ENCODE measurements at places on chromosomes 16 and 17.

DNA sequence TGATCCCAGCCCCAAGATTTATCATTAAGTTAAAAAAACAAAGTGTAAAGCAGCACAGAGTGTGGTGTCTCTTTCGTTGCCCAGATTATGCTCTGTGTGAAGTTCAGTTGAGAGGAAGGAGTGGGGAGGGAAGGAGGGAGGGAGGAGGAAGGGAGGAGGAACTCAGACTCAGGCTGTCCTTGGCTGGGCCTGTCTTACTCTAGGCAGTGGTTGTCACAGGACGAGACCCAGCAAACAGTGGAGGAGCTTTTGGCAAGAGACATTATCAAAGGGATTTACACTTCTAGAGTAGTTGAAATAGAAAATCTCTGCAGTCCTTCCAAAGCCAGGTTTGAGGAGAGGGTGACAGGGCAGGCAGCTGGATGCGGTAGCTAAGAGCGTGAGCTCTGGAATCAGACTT lies 27.8 kb downstream of the KNOP1 start:
- no peak for DNase-seq

DNA sequence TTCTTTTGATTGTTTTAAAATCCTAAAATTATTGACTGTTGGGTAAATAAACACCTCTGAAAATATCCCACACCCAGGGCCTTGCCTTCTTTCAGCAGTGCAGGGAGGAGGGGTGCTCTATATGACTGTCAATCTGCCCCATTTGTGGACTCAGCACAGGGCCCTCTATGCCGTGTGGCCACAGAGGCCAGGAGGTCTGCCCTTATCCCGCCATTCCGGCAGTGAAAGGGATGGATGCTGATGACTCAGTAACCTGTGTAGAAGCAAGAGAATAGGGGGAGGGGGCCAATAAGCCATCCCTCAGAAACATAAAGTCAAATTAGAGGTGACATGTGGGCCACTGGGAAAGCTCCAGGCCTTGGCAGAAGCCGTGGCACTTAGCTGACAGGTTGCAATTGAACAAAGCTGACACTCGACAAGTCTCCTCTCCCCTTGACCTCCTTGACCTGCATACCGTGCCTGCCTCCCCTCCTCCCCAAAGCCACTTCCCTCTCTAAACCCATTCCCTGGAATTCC lies 281.4 kb upstream of the DYNLRB2 start:
- DNase-seq, result no peak

GRCh38 chr16:62709794-62710193 lies 673.6 kb upstream of the CDH8 start:
- DNase-seq, result no peak

DNA sequence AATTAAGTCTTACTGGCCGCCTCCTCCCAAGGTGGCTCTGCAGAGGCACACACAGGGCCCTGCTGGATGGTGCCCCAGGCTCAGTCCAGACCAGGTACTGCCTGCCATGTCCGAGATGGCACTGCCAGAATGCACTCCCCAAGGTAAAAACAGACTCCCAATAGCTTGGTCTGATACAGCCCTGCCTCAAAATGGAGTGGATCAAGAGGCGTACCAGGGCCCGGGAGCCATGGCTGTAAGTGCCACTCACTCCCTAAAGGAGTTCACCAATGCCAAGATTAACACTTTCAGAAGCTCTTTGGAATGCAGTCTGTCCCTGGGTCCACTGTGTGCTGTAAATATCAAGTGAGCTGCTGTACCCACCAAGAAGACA lies 576 bp upstream of the MYO18A start:
- no peak for DNase-seq

DNA sequence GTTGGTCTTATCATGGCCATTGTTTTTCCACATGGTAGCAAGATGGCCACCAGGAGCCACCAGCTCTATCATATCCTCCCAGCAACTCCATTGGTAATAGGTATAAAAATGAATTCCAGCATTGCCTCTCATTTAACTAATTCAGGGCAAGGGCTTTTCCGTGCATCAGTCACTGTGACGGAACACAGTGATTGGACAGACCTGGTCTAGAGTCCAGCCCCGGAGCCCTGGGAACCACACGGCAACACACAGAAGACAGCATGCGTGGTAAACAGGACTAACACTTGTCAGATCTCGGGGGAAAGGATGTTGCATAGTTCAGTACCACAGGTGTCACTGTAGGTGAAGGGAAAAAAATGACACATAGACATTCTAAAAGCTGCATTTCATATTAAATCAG lies 638.0 kb upstream of the RBFOX1 start:
- no peak for DNase-seq

GRCh38 chr17:68511254-68511670 lies 968 bp upstream of the PRKAR1A start:
- no peak for DNase-seq

DNA sequence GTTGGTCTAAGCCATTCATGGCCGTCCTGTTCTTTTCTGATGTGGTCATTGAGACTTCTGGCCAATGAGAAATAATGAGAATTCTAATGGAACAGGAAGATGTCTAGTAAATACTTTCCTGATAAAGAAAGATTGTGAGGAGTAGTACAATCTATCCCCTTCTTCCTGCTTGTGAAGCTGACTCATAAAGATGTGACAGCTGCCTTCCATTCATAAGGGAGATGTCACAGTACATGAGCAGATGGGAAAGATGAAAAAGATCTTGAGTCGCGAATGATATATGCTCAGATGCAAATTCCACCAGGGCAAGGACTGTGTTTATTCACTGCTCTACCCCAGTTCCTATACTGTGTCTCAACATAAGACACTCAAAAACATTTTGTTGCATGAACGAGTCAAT lies 111.7 kb upstream of the FOXF1 start:
- no peak for DNase-seq

GRCh38 chr17:72284806-72285205 lies 164.0 kb downstream of the SOX9 start:
- no peak for DNase-seq

DNA sequence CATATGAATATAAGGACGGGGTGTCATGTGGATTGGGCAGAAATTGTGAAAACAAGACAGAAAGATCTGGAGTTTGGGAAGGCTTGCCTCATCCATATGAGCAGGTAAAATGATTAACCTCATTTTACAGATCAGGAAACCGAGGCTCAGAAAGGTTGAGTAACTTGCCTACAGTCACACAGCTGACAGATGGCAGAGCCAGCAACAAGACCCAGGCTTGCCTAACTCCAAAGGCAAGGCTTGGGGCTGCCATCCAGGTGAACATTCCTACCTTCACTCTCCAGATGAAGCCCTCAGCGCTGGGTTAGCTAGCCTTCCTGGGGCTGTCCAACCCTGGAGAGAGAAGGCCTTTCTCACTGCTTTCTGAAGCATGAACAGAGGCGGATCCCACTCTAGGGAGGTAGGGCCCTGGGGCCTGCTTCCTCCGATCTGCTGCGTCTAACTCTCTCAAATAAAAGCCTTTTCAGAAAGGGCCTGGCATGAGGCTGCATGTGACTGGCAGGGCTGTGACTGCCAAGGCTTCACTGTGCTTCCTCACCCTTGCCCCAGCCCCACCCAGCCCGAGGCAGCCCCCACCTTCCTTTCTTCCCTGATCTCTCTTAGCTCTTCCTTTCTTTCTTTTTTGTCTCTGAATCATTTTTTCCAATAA lies 107.8 kb downstream of the GNAO1 start:
- no peak for DNase-seq

DNA sequence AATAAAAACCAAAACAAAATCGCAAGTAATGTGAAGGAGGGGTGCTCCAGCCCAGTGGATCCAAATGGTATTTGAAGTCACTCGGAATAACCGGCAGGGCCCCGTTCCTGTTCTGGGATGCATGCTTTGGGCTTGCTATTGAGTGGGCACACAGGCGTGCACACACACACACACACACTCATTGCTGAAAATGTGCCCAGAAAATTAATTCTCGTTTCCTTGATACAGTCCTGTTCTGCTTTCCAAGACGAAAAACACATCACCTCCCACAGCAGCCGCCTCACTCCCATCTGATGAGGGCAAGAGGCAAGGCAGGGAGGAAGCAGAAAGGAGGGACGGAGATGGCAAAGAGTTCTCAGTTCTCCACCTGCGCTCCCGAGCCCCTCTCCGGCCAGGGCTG lies 62.2 kb upstream of the SDK2 start:
- DNase-seq, result no peak

DNA sequence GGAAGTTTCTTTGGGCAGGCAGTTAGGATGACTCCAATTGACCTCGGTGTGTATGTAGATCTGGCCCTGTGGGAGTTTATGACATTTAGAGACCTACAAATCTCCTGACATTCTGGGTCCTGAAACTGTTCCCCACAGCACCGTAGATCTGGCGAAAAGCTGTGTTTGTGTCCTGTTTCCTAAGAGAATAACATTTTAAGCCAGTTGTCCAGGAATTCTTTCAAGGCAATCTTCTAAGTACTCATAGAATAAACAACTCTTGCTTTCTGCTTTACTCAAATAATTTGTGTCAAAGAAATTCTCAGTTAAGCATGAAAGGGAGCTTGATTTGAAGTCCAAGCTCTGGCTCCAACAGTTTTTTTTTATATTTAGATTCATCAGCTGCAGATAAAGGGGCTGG lies 78.5 kb upstream of the ELAC2 start:
- DNase-seq, result no peak

- DNase-seq, result no peak
Measured at GRCh38 chr16:10098991-10099390, 83.2 kb downstream of the GRIN2A start.

- DNase-seq, result no peak
Measured at GRCh38 chr17:12853921-12854320, 64.6 kb downstream of the ARHGAP44 start.

GRCh38 chr16:2252806-2253148 lies 1.4 kb upstream of the ECI1 start:
- no peak for DNase-seq

DNA sequence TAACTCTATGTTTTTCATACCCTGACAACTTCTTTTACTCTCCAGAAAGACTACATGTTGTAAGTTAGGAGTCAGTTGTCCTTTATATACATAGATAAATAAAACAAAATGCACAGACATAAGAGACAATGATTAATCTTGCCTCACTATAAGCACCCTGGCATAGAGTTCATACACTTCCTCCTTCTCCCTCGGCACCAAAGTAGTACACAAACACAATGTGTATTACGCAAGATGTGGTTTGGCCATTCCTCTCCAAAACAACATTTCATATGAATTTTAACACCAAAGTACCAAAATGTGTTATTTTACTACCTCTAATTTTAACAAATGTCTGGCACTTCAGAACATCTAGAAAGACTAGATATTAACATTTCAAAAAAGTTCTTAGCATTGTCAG lies 17.2 kb upstream of the SLFN11 start:
- no peak for DNase-seq

DNA sequence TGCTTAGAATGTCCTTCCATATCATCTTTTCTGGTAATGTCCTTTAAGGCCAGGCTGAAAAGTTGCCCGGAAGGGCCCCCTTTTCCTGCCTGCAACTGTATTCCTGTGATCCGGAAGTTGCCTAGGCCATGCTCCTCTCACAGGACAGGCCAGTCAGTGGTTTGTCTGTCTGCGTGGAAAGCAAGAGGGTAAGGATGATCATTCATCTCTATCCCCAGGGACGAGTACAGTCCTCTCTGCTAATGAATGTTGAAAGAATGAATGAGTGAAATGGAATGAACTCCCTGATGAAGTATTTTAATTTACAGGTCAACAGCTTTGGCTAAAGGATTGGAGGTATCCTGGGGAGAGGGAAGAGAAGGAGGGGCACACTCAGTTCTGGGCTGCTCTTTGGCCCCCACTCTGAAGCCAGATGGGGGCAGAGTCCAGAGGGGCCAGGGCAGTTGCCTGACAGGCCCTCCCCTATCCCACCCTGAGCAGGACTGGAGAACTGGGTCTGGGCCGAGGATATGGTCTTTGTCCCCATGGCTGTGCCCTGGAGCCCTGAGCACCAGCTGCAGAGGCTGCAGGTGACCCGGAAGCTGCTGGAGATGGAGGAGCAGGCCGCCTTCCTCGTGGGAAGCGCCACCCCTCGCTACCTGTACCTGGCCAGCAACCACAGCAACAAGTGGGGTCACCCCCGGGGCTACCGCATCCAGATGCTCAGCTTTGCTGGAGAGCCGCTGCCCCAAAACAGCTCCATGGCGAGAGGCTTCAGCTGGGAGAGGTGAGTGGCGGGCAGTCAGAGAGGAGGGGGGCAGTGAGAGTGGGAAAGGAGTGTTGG lies 3.2 kb downstream of the AOC3 start:
- no peak for DNase-seq

DNA sequence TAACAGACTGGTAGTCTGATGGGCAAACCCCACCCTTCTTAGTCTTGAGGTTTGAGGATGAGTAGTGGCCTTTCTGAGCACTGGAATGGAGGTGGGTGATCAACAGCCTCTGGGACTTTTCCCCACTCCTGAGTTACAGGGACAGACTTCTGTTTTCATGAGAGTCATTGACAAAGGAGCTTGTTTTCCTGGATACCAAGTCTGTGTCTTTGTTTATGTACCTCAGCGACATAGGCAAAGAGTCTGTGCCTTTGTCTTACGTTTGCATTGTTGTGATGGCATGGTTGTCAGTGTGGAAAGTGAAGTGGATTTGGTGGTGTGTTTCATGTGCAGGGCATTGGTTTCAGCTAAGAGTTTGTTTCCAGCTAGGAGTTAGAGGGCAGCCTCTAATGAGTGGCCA lies 17.5 kb downstream of the EPN2 start:
- DNase-seq, result no peak

DNA sequence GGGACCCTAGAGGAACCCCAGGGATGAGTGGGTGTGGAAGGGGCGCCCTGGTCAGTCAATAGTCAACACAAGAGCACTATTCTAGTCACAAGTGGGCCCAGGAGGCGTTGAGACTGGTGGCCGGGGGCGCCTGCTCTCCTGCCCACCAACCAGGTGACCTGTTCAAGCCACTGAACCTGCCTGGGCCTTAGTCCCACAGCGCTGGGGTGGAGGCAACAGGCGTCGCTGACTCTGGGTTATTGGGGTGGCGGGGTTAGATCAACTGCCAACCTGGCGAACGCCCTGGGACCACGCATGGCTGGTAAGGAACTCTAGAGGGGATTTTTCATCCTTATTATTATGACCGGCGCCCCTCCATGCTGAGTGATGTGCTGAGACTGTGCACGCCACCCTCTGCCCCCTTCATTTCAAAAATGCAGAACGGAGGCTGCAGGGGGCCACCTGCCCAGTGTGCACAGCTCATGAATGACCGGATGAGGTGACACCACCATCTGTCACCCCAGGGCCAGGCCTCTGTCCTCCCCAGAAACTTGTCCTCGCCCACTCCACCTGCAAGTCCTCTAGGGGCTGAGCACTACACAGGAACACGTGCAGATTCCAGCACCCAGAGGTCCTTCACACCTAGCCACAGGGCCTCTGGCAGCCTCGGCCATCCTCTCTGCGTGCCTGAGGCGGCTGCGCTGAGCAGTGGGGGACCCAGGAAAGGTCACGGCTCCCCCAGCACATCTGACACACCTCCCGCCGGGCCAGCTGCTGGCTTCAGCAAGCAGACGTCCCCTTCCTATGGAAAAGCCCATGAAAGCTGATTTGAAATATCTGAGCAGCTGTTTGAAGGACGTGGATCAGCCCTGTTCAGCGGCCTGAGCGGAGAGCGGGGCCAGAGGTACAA lies 51.6 kb upstream of the DNAH17 start:
- no peak for DNase-seq

GRCh38 chr17:15436473-15437302 lies 30.7 kb downstream of the CDRT4 start:
- peak; percentile 29 for DNase-seq

Data from CD8-positive, alpha-beta memory T cell (primary cell).